K562 (cell line): ENCODE measurements at places on chromosomes 7 and 10. TPM values are rescaled to one million over a fixed set of nuclear protein-coding genes. Genes with fewer than 3 reads are reported as not detected.

DNA sequence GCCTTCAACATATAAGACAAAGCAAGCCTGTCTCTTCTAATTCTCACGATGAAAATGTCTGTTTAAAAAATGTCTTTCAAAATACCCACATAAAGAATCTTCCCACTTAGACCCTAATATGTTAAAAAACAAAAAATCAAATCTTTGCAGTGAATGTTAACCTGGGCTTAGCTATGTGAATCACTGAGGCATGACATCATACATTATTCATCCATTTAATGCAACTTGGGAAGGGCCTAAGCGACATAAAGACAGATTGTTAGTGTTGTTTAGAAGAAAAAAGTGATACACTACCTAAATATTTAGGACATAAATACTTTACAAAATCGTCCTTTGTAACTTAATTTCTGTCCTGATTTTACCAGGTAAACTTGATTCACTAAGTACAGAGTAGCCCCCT, 648.5 kb upstream of the NRP1 start:
- no peak for DNase-seq

- DNase-seq, result no peak
Measured at GRCh38 chr10:85874208-85874607, 492.4 kb downstream of the GRID1 start.

The CLEC2L gene
- 5.4 and 5.5 TPM in 2 replicates for total RNA-seq

The CC2D2B gene
- 0.29 TPM in 1 of 2 replicates, not detected in the other for total RNA-seq

DNA sequence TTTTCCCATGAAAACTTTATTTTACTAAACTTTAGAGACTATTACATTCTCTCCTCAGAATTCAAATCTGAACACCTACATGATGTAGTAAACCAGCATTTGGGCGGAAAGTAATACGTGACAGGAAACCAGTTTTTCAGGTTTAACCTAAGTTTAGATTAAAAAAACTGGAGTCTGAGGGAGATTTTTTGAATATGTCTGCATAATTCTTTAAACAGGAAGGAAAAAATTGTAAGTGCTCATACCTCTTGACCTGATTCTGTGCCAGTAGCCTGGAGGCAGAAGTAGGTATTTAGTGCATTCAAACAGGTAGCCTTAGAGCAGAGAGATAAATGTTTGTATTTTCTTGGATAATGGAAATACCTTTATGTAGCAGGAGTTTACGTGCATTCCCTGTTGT, 224.3 kb downstream of the MDFIC start:
- DNase-seq, result no peak

DNA sequence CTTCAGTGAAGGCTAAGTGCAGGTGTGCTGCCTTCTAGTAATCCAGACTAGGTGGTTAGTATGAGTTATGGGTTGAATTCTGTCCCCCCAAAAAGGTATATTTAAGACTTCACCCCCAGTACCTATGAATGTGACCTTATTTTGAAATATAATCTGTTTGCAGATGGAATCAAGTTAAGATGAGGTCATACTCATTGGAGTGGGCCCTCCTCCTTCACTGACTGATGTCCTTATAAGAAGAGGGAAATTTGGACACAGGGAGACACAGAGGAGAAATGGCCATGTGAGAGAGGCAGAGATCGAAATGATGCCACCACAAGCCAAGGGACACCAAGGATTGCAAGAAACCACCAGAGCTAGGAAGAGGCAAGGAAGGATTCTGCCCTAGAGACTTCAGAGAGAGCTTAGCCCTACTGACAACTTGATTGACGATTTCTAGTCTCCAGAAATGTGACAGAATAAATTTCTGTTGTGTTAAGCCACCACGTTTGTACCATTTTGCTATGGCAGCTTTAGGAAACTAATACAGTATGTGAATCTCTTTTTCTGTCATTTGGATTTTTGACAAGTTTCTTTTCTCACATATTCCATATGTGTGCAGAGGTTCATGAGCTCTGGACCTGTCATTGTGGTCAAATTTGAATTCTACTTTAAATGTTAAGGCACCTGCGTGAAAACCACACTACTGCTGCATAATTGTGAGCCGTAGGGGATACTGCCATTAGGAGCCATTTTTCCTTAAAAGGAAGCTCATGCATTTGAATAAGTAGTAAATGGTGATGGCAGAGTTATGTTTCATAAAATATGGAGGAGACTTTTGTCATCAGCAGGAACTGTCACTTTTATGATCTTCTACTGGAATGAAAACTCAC, 2.6 kb upstream of the RPA3 start:
- DNase-seq, result no peak

DNA sequence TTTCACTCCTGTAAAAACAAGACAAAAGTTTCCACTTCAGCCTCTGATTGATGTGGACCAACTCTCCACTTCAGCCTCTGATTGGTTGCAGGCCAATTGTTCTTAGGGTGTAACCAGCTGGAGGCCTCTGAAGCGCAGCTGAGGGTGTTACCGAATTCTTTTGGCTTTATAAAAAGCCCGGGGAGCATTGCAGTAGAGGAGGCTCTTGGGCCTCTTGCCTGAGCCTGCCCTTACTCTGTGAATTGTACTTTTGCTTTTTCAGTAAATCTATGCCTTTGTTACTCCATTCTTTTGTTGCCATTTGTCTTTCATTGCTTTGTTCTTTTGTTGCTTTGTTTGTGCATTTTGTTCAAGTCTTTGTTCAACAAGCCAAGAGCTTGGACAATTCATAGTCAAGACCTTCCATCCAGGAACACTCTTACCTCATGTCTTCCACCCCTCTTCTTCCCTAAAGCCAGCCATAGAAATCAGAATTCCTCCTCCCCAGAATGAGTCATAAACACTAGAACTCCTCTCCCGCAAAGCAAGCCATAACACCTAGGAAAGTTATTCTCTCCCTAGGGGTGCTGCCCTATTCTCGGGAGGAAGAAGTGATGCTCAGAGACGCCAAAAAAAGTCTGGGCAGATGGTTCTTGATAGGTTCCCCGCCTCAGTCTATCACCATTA, 53.5 kb upstream of the ARMC3 start:
- no peak for DNase-seq

The TUBAL3 gene
- total RNA-seq, result 6.3 and 6.8 TPM in 2 replicates

DNA sequence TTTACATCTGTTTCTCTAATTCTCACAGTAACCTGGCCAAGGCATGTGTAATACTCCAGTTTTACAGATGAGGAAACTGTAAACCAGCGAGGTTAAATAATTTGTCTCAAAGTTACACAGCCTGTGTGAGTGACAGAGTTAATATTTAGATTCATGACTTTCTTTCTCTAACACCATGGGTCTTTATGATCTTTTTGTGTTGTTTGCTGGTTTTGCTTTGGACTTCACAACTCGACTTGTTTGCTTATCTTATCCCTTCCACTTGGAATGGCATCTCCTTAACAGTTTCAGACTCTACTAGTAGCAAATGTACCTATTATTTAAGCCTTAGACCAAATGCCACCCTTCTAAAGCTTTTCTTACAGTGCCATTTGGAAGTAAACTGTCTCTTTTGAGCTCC, 34.4 kb downstream of the MXI1 start:
- DNase-seq, result no peak

GRCh38 chr7:158487631-158488151, 99.9 kb downstream of the PTPRN2 start:
- DNase-seq, result no peak

GRCh38 chr7:86930554-86931307, 128.7 kb downstream of the ELAPOR2 start:
- DNase-seq, result no peak

The FOXP2 gene
- not detected in 2 replicates for total RNA-seq

DNA sequence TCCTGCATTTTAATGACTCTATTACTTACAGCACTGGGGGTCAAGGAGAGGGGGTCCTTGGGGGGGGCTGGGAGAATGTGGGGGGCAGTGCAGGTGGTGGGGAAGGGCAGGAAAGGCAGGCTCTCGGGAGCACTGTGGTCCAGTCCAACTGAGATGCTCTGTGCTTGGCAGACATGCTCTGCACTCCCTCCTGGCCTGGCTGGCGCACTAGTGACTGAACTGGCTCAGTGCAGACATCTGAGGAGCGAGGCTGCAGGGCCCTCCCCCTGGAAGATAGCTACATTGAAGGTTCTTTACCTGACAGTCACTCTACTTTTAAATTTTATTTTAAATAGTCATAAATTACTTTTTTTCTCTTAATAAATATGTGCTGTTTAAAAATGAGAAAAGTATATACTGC, 105.7 kb downstream of the NEURL1 start:
- no peak for DNase-seq

- no peak for DNase-seq
Measured at GRCh38 chr7:3670898-3671297, 369.8 kb downstream of the SDK1 start.

The ALOX5 gene
- total RNA-seq, result 0.92 and 2.0 TPM in 2 replicates

- no peak for DNase-seq
Measured at GRCh38 chr7:143884241-143884968, 17.6 kb downstream of the TCAF1 start.

DNA sequence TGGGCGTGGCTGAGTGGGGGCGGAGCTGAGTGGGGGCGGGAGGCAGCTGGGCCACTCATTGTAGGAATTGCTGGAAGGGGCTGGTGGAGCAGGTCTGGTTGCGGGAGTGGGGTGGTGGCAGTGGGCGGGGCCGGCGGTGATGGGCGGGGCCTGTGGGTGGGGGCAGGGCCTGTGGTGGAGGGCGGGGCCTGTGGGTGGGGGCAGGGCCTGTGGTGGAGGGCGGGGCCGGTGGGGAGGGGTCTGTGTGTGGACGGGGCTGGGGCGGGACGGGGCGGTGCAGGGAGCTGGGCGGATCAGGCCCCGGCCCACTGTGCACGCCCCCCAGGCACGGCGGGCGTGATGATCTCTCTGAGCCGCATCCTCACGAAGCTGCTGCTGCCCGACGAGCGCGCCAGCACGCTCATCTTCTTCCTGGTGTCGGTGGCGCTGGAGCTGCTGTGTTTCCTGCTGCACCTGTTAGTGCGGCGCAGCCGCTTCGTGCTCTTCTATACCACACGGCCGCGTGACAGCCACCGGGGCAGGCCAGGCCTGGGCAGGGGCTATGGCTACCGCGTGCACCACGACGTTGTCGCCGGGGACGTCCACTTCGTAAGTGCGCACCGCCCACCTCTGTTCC, 14.0 kb downstream of the SLC29A4 start:
- peak; percentile 92 for DNase-seq

- DNase-seq, result no peak
Measured at GRCh38 chr7:157661611-157661975, 324.8 kb downstream of the DNAJB6 start.

DNA sequence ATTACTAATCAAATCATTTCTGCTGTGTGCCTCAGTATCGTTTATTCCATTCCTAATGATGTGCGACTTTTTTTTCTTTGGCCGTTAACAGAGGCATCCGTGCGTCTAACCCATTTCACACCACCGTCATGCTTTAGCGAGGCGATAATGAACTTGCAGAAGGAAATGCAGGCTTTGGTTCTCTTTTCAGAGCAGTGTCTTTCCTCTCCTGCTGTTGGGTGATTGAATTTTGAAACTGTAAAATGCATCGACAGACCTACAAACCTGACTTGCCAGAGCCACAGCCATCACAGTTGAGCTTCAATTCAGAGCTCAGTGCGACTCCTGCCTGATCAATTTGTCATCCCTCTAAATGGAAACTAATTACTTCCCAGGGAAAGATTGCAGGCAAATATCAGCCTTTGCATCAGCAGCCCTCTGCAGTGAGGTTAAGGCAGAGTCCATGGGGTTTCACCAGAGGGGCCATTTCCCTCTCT, 486.0 kb upstream of the GALNT17 start:
- DNase-seq, result no peak

GRCh38 chr7:33933611-33934281, 28.4 kb downstream of the BMPER start:
- DNase-seq, result no peak

The PTPN20 gene
- not detected in 2 replicates for total RNA-seq

- no peak for DNase-seq
Measured at GRCh38 chr10:68506411-68506810, 20.9 kb downstream of the SLC25A16 start.

The HABP2 gene
- total RNA-seq, result 0.07 and 0.09 TPM in 2 replicates

- no peak for DNase-seq
Measured at GRCh38 chr10:110413903-110414547, 83.7 kb upstream of the DUSP5 start.

- DNase-seq, result peak; percentile 68
Measured at GRCh38 chr7:87876869-87877234, 559 bp downstream of the DBF4 start.

DNA sequence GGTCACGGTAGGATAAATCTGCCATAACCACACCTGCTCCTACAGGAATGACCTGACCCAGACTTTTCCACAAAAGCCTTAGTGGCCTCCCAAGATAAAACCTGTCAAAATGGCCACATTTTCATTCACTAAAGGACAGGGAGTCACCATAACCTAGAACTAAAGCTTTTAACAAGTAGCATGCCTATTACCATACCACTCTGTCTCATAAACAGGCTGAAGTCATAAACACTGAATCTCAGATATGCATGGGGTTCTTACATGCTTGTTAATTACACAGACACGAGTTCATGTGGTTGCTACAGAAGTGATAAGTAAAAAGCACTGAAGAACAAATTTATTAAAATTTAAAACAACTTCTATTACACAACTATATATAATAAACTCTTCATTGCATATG, 56.0 kb downstream of the HIPK2 start:
- DNase-seq, result no peak

The SNX10 gene
- 11.8 and 12.1 TPM in 2 replicates for total RNA-seq

- peak; percentile 40 for DNase-seq
Measured at GRCh38 chr10:60290558-60290957, 99.1 kb downstream of the ANK3 start.

DNA sequence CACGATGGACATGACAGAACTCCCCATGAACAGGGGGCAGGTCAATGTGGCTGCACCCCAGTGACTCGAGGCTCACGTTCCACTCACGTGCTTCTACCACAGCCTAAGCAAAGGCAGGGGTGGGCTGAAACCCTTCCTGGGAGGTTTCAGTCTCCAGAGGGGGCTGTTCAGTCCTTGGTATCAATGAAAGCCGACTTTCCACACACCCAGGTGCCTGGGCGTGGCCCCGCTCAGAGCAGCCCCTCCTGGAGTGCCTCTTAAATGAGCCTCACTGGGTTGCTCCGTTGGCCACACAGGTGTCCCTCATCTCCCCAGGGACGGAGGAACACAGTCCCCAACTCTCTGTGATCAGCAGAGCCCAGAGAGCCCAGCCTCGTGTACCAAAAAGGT, 90.5 kb upstream of the PDGFA start:
- peak; percentile 45 for DNase-seq

DNA sequence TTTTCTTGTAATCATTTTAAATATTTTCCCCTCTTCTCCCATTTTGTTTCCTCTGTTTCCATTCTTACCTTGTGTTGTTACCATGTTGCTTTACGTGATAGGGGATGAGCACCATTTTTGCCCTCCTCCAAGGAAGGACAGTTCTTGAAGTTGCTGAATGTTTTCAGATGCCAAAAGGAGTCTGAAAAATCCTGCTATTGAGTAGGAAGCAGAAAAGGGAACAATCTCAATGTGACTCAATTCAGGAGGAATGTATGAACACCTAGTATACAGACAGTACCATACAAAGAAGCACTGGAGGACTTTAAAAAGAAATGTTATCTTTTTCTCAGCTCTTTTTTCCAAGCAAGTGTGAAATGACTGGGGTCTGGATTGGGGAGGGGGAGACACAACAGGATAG, 5.1 kb upstream of the NAMPT start:
- DNase-seq, result no peak

GRCh38 chr10:113232928-113233511, 283.0 kb downstream of the TCF7L2 start:
- DNase-seq, result no peak

The PNLIPRP2 gene
- 0.38 and 0.40 TPM in 2 replicates for total RNA-seq

The SFTPD gene
- 0.20 and 0.29 TPM in 2 replicates for total RNA-seq
